ENCODE measurements at places on chromosomes 5 and 9.

GRCh38 chr5:76576450-76576849 is 46.8 kb downstream of the F2RL2 start:
- DNase-seq: peak; percentile 58

DNA sequence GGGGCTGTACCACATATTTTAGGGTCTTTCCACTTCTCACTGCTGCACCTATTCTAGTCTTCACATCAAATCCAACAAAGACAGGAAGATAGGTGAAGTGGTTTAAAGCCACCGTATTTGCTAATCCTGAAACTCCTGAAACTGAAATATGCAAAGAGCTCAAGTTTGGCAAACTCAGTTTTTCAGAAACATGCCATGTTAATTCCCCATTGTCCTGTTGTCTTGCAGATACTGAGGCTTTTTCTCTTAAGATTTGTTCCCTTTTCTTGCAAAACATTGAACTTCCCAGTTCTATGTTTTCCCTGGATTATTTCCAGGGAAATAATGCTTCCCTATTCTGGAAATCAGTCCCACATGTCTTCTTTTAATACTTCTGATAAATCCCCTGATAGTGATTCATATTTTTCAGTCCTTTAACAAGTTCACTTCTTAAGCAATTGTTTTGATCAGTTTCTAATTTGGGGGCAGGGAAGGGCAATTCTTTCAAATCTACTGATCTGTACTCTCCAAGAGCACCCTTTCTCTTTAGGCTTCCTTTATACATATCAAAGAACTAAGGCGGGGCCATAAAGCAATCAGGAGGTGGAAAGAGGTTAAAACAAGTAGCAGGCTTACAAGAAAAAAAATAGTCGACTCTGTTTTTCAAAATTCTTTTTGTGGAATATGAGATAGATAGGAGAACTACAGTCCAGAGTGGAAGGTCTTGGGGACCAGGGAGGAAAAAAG is 648.5 kb downstream of the BNC2 start:
- DNase-seq: no peak

DNA sequence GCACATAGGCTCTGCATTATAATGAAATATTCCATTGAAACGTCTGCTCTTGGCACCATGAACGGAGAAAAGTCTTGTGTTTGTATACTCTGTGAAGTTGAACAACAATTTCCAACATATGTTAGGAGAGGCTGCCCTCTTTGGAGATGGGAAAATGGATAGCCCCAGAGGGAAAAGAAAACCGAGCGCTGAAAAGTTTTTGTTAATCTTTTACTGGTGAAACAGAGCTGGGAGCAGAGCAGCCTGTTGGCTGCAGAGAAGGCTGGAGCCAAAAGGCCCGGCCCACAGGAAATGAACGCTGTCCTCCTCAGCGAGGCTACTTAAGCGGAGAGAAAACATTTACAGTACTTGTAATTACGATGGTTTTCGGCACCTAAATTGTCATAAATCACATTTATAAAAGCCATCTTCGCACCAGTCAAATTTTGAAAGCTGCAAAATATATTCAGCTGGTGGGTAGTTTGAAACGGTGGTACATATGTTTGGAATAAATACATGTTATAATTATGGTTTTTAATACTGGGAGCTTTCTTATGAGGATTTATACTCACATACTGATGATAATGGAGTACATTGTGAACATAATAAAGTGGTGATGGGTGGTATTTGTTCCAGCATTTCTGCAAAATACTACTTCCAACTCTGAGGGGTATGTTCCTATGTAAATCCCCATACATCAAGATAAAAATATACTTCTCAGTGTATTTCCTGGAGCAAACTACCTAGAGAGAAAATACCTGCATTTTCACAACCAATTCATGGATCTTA is 129.6 kb upstream of the CNTLN start:
- DNase-seq: peak; percentile 93

GRCh38 chr5:136205941-136206340 is 13.0 kb upstream of the SMIM32 start:
- no peak for DNase-seq

DNA sequence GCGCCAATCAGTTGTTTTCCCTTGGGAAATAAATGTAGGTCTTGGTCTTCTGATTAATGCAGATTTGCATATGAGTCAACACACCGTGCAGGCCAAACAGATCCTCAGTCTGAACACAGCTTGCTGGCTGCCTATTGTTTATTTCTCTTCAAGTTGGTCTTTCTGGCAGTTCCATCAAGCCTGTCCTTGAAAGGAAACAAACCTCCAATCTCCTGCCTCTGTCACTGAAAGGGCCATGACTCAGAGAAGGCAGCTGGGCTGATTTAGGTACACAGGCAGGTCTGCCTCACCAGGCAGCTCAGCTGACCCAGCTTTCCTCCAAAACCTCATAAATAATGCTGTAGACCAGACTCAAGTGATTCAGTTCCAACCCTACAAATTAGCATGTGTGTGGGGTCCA is 175.9 kb downstream of the MAN2A1 start:
- peak; percentile 39 for DNase-seq

DNA sequence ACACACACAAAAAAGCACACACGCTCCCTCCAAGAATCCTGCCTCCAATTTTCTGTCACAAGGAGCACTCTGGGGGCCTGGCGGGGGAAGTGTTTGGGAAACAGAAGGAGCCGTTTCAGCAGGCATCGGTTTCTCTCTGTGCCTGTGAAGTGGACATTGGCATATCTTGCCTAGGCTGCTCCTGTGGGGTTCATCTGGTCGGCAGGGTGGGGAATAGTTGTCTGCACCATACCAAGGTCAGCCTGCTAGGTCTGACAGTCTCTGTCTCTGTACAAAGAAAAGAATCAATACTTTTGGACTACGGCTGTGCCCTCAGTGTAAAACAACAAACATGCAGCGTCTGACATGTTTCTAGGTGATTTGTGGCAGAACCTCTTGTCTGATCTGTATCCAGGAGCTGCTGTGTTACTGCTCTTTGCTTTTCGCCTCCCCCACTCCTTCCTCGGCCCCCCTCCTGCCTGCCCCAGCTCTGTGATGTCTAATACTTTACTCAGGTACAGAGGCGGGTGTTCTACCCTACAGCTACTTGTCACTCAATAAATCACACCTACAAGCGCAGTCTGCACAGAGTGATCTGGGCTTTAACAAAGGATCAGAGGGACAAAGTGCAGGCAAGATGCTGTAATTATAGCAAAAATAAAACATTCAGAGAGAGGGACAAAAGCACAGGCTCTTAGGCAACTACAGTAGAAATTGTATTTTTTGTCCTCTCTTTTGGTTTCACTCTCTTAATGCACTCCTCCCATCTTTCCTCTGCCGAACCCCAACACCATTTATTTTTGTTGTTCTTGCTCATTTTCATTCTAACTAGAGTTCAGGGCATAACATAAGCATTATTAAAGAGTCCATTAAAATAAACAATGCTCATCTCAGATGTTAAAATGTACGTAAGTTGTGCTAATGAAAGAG is 216.7 kb downstream of the BNC2 start:
- peak; percentile 81 for DNase-seq

DNA sequence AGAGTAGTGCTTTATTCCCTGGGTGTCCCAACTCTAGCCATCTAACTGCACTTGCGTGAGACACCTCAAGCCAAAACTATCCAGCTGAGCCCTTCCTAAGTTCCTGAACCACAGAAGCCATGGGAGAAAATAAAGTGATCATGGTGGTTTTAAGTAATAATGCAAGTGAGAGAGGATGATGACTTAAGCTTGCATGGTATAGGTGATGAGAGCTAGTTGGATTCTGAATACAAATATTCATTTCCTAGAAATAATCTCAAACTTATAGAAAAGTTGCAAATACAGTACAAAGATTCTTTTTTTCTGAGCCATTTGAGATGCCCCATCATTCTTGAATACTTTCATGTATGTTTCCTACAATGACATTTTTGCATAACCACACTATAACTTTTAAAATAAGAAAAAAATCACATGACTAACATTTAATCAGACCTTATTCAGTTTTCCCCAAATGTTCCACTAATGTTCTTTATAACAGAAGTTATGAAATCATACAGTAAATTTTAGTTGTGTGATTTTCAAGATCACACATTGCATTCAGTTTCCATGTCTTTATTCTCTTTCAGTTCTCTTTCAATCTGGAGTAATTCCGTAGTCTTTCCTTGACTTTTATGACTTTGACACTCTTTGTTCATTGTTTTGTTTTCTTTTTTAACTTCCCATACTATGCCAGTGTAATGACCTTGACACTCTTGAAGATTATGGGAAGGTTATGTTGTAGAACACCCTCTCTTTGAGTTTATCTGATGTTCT is 5.5 kb upstream of the AK3 start:
- no peak for DNase-seq

DNA sequence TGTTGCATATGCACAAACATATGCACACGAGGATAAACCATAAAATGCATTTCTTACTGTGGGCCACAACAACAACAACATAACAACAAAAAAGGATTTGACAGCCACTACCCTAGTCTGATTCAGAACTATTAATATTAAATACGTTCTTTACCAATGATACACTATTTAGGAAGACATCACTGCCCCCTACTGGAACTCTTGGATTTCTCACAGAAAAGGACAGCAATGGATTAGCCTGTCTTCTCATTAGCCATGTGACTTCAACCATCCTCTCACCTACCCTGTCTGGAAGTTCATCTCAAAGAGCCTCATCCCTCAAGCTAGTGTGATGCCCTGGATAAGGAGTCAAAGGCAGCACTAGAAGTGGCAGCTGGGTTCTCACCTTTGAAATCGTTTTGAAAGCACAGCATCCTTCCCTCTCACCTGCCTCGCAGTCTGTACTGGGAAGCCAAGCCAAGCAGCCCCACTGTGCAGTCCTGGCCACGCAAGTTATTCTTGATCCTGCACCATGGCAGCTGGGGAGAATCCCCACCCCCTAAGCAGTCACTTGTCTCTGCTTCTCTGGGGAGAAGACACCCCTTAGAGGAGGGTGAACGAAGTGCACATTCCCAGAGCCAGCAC is 64.6 kb downstream of the SH3TC2 start:
- peak; percentile 46 for DNase-seq

- DNase-seq: peak; percentile 55
These were observed 50.2 kb upstream of the ASTN2 start for GRCh38 chr9:117464941-117465616.

- DNase-seq: no peak
These were observed 331.6 kb upstream of the PTGER4 start for GRCh38 chr5:40347981-40348725.

DNA sequence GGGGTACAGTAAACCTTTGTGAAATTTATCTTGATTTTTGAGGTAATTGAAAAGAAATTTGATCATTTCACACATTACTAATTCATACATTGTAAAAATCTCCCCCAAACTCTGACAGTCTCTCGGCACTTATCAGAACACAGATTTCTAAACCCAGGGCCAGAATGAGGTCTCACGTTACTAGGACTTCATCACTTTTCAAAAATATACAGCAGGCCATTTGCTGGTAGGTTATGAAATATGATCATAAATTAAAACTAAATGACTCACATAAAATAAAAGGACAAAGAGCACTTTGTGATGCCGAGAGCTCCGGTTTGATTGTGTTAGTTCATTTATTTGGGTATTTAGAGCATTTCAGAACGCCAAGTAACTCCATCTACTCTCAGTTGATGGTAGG is 17.0 kb downstream of the MSX2 start:
- DNase-seq: no peak

- DNase-seq: no peak
These were observed 12.0 kb downstream of the FOXI1 start for GRCh38 chr5:170117736-170118135.

DNA sequence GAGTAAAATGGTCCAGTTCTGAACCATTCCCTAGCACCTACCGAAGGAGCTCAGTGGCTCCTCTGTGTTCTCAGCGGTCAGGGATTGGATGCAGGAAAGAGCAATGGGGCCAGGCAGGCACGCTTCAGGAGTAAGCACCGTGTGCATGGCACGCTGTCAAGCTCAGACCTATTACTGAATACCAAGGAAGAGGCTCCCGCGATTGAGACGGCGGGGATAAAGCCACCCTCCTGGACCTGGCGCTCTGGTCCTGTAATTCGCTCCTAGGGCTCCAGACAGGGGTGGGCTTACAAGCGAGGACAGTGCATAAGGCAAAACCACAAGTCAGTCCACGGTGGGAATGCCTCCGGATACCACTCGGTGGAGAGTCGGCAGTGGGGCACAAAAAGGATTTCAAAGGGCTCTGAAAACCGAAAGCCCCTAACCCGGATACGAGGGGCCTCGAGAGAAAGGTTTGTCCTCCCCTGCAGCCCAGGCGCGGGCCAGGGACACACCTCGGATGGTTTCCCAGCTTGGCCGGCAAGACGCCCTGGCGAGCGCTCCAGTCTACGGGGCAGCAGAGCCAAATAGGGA is 988 bp downstream of the OXCT1 start:
- DNase-seq: no peak

DNA sequence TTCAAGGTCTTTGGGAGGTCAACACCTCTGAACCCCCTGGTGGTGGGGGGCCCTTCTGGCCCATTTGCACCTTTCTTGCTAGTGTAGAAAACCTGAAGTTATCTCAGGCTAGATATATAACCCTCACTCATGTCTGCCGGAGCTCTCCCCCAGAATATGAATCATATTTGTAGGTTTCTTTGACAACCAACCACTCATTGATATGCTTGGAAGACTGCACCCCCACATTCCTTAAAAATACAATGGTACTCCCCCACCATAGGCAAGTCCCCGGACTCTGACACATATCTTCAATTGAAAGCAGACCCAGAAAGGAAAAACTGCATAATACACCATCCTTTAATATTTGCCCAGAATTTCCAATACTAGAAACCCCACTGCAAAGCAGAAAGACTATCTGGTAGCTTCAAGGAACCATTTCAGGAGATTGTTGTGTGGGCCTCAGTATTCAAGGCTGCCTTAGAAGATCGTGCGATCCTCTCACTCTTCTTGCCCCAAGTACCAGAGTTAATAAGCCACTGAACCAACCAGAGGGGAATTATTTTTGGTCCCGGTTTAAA is 978 bp upstream of the UBE2B start:
- DNase-seq: no peak

- no peak for DNase-seq
These were observed 35.9 kb upstream of the TESK1 start for GRCh38 chr9:35569206-35569605.

GRCh38 chr5:116771466-116772151 is 197.0 kb upstream of the SEMA6A start:
- no peak for DNase-seq

GRCh38 chr5:133111299-133111698 is 59.5 kb downstream of the HSPA4 start:
- peak; percentile 88 for DNase-seq

- no peak for DNase-seq
These were observed 211.1 kb downstream of the EFNA5 start for GRCh38 chr5:107459605-107460004.

GRCh38 chr9:132235894-132236661 is 74.2 kb downstream of the NTNG2 start:
- DNase-seq: peak; percentile 68

GRCh38 chr5:4942831-4943178 is 197.3 kb upstream of the ADAMTS16 start:
- no peak for DNase-seq

DNA sequence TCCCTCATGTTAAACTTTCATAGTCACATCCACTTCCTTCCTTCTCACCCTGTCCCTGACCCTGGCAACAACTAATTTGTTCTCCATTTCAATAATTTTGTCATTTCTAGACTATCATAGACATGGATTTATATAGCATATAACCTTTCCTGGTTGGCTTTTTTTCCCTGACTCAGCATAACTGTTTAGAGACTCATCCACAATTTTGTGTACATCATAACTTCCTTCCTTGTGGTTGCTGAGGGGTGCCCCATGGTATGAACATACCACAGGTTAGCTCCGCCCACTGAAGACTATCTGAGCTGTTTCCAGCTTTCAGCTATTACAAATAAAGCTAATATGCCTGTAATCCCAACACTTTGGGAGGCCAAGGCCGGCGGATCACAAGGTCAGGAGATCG is 137.3 kb downstream of the PHF2 start:
- DNase-seq: no peak

- no peak for DNase-seq
These were observed 92.1 kb upstream of the IER5L start for GRCh38 chr9:129270205-129270604.

Measured in umbilical cord (tissue), 2 donors.